T-helper 17 cell (primary cell): ENCODE measurements at places on chromosomes 12 and 14.

GRCh38 chr12:16347391-16348298 is at the start of gene MGST1:
MGST1 (plus strand) TSS chr12:16347645; CDS start chr12:16354253, 6,608 bp downstream.
- DNase-seq = no peak

- DNase-seq = no peak
Observed at GRCh38 chr12:111056618-111057521, 136.5 kb upstream of the MYL2 start.

GRCh38 chr14:20197459-20197858 is 6.8 kb downstream of the OR11G2 start:
- DNase-seq = no peak

- DNase-seq = no peak
Observed at GRCh38 chr14:102935756-102936155, 13.3 kb downstream of the AMN start.

DNA sequence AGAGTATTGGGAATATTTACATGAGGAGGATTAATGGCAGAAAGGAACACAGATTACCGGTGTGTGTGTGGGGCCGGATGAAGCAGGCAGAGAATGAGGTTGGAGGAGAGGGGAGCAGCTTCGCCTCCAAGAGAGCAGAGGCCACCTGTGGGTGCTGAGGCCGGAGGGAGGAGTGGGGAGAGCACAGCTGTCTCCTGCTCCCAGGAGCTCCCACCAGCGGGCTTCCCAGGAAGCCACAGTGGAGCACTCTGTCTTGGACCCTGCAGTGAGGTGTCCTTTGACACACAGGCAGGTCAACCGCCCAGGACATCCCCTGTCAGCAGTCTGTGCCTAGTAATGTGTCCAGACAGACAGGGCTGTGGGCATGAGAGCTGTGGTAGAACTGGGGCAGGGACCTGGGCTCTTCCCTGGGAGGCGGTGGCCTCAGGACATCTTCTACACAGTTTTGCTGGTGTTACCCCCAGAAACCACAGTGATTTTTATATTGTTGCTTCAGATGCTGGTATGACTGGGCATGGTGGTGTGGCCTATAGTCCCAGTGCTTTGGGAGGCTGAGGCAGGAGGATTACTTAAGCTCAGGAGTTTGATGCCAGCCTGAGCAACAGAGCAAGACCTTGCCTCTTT is 18.5 kb upstream of the AMN start:
- DNase-seq = no peak

DNA sequence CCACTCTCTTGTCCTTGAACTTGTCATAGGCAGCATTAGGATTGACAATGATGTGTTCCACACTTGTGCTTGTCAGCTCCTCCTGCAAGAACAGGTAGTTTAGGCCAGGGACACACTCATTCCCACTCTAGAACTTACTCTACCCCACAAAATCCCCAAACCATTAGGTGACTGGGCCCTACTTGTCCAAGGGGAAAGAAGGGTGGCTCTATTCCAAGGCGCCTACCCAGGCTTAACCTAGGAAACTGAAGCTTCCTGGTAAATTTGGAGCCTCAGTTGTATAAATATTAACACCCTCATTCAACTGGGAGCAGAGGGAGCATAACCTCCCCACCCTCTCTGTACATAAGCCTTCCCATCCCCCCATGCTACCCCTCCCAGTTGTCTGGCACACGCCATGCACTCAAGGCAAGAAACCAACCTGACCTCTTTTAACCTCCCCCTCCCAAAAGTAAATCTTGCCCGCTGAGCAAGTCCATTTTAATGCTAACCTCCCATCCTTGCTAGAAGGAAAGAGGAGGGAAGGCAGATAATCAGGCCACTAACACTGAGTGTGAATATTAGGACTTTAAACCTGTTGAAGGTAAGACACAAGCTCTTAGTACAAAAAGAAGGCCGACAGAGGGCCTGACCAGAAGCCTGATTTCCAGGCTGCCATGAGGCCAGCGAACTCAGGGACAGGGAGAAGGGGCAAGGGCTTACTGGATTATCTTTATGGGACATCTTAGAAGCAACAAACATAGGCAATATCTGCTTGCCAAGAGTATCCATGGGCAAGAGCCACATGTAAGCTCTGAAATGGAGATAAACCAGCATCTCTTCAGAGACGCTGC is 11.0 kb downstream of the DCTN2 start:
- DNase-seq = no peak

GRCh38 chr14:39122330-39123138 is 8.4 kb downstream of the GEMIN2 start:
- DNase-seq = no peak

- no peak for DNase-seq
Observed at GRCh38 chr14:33184587-33184986, 245.9 kb downstream of the NPAS3 start.

- no peak for DNase-seq
Observed at GRCh38 chr12:84638811-84639368, 273.7 kb downstream of the SLC6A15 start.
